ENCODE measurements at places on chromosomes 12 and 14.

GRCh38 chr12:85874031-85874461, at the start of gene NTS:
Gene NTS (plus strand): TSS chr12:85874295. CDS start chr12:85874404, 109 bp downstream.
- peak; percentile 10 for DNase-seq

GRCh38 chr14:104496095-104496494, 83.5 kb upstream of the C14orf180 start:
- DNase-seq: no peak

DNA sequence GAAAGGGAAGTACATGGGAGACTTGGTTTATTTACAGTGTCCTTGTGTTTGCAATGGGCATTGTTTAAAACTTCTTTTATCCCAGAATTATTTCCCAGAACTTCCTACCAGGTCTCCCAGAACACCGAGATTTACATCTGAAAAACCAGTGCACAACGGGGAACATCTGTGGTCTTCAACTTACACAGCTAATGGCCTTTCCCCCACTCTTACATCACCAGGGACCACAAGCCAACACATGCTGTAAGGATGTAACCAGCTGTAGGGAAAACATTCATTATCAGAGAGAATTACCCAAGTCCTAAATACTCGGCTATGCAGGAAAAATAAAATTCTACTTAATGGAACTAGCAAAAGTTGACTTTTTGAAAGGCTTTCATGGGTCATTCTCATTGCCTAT, 267.6 kb downstream of the DUSP6 start:
- DNase-seq: no peak

DNA sequence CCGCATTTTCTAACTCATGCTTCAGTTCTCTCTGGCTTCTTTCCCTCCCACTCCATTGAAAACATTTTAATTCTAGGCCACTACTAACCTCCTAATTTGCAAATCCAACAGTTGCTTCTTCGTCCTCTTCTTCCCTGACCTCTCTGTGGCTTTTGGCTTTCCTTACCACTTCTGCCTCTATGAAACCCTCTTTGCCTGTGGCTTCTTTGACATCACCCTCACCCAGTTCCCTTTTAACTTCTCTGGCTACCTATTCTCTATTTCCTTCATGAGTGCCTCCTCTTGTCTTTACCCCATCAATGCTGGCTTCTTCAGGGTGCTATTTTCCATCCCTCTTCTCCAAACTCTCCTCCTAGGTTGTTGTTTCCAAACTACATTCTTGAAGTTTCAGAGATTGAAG, 4.4 kb upstream of the HCFC2 start:
- no peak for DNase-seq

DNA sequence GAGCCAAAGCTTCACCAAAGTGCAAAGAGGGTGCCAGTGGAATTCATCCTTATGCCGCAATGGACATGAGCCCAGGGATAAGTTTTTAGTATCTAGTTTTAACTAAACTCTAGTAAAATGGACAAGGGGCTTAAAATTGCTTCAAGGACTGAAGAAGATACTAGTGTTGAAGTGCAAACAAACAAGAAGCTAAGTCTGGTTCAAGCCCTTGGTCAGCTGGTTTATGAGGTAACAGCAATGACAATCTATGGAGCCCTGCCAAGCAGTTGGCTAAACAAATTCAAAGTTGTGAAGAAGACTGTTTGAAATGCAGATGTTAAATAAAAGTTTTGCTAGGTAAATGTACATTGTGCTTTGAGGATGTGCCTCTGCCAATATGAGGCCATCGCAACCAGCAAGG, 209.4 kb downstream of the KTN1 start:
- DNase-seq: no peak

- peak; percentile 6 for DNase-seq
These were observed 210.9 kb downstream of the EXOC5 start for GRCh38 chr14:57057803-57058202.

DNA sequence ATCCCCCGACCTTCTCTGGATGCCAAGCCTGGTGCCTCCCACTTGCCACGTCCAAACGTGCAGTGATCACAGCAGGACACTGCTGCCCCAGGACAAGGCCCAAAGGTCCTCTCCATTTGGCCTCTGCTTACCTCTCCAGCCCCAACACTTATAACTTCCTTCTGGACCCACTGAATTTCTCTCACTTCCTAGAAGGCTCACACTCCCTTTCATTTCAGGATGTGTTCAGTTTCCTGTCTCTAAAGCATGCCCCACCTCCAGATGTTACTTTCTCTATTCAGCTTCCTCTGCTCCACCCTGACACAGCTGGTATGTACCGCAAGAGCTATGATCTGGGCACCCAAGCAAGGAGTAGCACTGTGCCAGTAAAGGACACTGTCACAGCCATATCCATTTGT, 33.0 kb downstream of the CDKL1 start:
- peak; percentile 64 for DNase-seq

GRCh38 chr14:102252834-102253801, 51.8 kb downstream of the MOK start:
- no peak for DNase-seq

- DNase-seq: no peak
These were observed 74.9 kb downstream of the SPTB start for GRCh38 chr14:64804754-64805260.

DNA sequence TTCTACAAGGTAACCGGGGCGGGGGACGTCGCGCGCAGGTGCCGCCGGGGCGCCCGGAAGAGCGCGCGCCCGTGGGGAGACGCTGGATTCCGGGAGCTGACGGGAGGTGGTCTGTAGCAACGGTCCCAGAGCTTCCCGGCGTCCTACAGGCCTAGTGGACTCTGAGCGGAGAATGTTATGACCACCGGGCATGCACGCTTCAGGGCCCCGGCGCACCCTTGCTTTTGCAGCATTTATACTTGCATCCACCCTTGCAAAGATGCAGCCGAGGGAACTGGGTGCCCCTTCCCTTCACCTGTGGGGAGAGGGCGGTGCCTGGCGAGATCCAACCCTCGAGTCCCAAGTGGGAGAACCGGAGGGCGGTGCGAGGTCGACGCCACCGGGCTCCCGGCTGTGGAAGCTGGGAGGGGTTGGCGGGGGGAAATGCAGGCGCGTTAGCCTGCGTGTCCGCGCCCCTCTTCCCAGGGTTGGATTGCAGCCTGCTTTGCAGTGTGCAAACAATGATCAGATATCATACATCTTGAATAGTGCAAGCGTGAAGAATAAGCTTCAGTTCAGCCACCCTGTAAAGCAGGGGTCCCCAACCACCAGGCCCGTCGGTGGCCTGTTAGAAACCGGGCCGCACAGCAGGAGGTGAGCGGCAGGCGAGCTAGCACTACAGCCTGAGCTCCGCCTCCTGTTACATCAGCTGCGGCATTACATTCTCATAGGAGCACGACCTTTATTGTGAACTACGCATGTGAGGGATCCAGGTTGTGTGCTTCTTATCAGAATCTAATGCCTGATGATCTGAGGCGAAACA, 576 bp downstream of the ERP29 start:
- peak; percentile 38 for DNase-seq

- DNase-seq: no peak
These were observed 129.4 kb downstream of the PPM1H start for GRCh38 chr12:62805517-62805916.

- no peak for DNase-seq
These were observed 10.3 kb upstream of the ISM2 start for GRCh38 chr14:77508876-77509275.

DNA sequence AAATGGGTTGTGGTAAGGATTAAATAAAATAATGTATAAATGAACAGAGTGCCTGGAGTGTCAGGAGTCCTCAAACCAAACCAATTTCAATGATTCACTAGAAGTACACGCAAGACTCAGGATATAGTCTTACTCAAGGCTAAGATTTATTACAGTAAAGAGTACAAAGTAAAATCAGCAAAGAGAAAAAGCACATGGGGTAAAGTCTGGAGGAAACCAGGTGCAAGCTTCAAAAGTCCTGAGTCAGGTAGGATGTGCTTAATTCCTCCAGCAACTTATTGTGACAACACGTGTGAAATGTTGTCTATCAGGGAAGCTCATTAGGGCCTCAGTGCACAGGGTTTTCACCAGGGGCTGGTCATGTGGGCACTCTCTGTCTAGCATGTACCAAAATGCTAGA, 105.8 kb upstream of the NAP1L1 start:
- no peak for DNase-seq

GRCh38 chr12:117830471-117830870, 138.3 kb downstream of the KSR2 start:
- no peak for DNase-seq

GRCh38 chr12:122088179-122088810, 9.7 kb downstream of the MLXIP start:
- no peak for DNase-seq

DNA sequence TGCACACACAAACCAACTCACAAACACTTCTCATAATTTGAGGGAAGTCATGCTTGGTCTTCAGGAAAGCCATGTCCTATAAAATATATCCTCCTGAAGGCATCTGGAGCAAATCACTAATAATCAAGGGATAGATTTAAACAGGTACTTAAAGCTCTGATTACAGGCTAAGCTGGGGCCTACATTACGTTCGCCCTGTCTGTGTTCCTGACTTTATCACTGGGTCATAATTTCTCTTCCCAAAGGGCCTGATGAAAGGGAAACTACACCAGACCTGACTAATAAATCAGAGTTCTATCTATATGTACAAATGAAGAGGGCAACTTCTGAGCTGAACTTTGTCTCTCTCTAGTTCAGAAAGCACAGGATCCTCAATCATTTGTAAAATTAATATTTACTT, 43.9 kb upstream of the RASSF8 start:
- DNase-seq: no peak
